ENCODE measurements at places on chromosomes 12 and 14. TPM values are rescaled to one million over a fixed set of nuclear protein-coding genes. Genes with fewer than 3 reads are reported as not detected.

The NRXN3 gene
- total RNA-seq, result 0.09 TPM

The PPM1H gene
- total RNA-seq, result 0.17 TPM

The KRT83 gene
- total RNA-seq, result not detected

The KLRK1 gene
- total RNA-seq, result not detected

The ASCL1 gene
- not detected for total RNA-seq

The SYCP3 gene
- 0.34 TPM for total RNA-seq

The KRT2 gene
- not detected for total RNA-seq

The MYH7 gene
- total RNA-seq, result not detected

The SIX6 gene
- not detected for total RNA-seq

The DTX1 gene
- 0.09 TPM for total RNA-seq

The TMEM132D gene
- not detected for total RNA-seq

The POTEG gene
- not detected for total RNA-seq

The VDR gene
- 3.8 TPM for total RNA-seq

The MYF6 gene
- total RNA-seq, result not detected

The ARHGAP9 gene
- total RNA-seq, result 0.32 TPM

The GALNT9 gene
- 0.95 TPM for total RNA-seq

Measured in bronchial smooth muscle cell (primary cell).